ENCODE measurements at places on chromosomes 7 and 10. TPM values are rescaled to one million over a fixed set of nuclear protein-coding genes. Genes with fewer than 3 reads are reported as not detected.
A peak's percentile ranks its signal among the peaks of the same experiment; 100 is the strongest.

GRCh38 chr7:27560706-27561235, 101.9 kb downstream of the HIBADH start:
- DNase-seq: peak; percentile 61

DNA sequence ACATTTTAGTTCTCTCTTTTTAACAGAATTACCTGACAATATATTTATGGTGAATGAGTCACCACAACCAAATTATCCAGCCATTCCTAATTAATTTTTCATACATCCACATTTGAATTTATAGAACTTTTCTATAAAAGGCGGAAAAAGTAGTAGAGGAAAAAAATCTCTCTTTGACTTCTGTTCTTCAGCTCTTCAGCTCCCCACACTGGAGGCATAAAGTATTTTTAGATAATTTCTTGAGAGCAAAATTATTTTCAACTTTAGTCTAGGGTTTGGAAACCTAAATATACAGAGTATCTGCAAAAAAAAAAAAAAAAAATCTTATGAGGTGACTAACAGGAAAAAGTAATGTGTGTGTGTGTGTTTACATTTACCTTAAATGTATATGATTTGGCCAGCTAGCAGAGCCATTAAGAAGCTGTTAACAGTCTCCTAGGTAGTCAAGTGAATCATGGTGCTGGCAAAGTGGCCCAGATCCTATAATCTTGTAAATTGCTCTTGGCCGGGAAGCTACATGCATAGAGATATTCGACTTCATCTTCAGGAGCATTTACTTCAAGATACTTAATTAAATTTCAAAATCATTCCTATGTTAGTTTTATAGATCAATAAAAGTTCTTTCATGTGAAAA, 383.1 kb upstream of the STEAP1 start:
- DNase-seq: no peak

- no peak for DNase-seq
These were observed 631.8 kb upstream of the CELF2 start for GRCh38 chr10:10385831-10386230.

- DNase-seq: no peak
These were observed 556.1 kb downstream of the DNAJB6 start for GRCh38 chr7:157892751-157893523.

DNA sequence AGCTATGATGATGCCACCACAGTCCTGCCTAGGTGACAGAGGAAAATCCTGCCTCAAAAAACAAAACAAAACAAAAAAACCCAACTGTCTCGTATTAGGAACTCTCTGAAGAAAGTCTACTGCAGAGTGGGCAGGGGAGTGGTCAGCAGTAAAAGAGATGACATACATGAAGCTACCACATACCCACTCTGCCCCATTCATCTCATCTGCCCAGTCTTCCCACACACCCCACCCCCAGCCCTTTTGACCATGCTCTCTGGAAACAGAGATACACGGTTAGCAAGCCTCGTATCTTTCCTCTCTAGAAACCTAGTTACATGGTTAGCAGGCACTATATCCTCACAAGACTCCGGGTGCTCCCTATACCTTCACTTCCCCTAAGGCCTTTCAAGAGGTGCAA, 8.3 kb downstream of the SLC37A3 start:
- DNase-seq: no peak

DNA sequence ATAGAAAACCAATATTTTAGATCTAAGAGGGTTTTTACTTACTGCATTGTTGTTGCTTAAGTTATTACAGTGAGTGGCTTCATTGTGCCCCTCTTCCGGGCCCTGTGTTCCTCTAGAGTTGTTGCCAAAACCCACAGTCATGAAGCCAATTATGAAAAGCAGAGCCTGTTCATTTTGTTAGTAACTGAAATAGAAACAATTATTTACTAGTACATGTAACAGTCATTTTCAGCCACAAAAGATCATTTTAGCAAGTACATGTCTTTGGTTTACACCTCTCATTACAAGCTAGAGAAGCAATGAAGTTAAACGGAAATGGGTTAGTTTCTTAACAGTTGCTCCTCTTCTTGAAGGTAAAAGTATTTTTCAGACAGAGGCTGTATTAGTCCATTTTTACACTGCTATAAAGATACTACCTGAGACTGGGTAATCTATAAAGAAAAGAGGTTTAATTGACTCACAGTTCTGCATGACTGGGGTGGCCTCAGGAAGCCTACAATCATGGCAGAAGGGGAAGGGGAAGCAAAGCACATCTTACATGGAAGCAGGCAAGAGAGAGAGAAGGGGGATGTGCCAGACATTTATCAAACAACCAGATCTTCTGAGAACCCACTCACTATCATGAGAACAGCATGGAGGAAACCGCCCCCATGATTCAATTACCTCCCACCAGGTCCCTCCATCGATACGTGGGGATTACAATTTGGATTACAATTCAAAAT, 380.5 kb downstream of the SFMBT2 start:
- DNase-seq: no peak

GRCh38 chr7:36874041-36874440, 149.7 kb upstream of the AOAH start:
- DNase-seq: no peak

DNA sequence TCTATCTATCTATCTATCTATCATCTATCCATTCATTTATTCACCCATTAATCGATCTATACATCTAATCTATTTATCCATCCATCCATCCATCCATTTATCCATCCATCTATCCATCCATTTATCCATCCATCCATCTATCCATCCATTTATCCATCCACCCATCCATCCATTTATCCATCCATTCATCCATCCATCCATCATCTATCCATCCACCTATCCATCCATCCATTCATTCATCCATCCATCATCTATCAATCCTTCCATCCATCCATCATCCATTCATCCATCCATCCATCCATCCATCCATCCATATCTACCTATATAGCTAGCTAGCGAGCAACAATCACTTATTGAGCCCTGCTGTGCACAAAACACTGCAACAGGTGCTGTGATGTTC, 953.1 kb upstream of the ZNF722 start:
- DNase-seq: no peak

DNA sequence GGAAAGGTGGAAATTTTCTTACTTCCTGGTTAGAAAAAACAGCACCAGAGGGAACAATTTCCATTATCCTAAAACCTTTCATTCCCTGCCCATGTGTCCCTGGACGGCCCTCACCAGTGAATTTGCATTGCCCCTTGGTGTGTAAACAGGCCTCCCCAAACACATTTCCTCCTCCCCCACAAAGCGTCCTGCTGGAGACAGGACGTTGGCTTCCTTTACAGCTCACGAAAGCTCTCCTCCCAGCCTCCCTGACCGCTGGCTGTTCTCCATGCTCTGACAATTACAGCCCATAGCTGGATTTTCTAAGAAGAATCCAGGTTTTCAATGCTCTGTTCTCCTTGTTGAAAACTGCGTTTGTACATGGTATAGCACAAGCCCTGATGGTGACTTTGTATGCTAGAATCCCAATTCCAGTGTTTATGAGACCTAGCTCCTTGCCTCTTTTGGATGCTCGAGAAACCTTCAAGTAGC, 724.2 kb upstream of the CELF2 start:
- DNase-seq: no peak

Gene SFR1
- total RNA-seq: 8.9 TPM

Gene CXCL12
- total RNA-seq: 0.06 TPM

Gene YKT6
- total RNA-seq: 136 TPM

Gene SLC26A5
- total RNA-seq: not detected

Gene NUDT1
- total RNA-seq: 162 TPM

Gene ABCB1
- 12.4 TPM for total RNA-seq

Gene CLDN3
- total RNA-seq: not detected

Measured in H4 (cell line).